ENCODE measurements at places on chromosomes 3 and 15.

DNA sequence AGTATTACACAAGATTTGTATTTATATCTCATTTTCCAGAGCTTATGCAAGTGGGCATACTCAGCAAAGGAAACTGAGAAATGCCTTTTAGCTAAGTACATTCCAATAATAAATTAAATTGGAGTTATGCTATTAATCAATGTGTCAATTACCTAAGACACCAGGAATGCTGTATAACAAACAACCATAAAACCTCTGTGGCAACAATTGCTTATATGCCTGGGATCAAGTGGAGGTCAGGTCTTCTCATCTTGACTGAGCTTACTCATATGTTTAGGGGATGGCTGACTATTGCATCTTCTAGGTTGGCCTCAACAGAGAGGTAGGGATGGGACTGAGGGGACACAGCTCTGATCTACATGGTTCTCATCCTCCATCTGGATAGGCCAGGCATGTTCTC, 30.7 kb downstream of the CD200R1L start:
- DNase-seq = no peak

- DNase-seq = no peak
Observed at GRCh38 chr15:97748576-97748975, 211.9 kb upstream of the ARRDC4 start.

DNA sequence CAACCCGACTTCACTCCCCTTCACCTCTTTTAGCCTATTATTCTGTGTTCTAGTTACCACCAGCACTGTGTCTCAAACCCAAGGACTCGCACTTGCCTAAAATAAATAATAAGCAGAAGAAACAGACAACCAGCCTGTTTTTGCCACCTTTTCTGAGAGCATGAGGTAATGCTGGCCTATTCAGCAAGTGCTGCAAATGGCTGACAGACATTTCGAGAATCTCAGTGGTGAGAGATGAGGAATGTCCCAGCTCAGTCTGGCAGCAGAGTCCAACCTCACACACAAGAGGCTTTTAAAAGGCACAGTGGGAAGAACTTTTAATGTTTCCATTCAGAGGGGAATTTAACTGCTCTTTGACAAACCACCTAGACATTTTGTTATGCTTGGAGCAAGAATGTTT, 143.3 kb upstream of the GMNC start:
- DNase-seq = no peak

GRCh38 chr3:84547207-84547606, 411.6 kb upstream of the CADM2 start:
- no peak for DNase-seq

GRCh38 chr15:80599359-80599758, 95.8 kb upstream of the ABHD17C start:
- no peak for DNase-seq

DNA sequence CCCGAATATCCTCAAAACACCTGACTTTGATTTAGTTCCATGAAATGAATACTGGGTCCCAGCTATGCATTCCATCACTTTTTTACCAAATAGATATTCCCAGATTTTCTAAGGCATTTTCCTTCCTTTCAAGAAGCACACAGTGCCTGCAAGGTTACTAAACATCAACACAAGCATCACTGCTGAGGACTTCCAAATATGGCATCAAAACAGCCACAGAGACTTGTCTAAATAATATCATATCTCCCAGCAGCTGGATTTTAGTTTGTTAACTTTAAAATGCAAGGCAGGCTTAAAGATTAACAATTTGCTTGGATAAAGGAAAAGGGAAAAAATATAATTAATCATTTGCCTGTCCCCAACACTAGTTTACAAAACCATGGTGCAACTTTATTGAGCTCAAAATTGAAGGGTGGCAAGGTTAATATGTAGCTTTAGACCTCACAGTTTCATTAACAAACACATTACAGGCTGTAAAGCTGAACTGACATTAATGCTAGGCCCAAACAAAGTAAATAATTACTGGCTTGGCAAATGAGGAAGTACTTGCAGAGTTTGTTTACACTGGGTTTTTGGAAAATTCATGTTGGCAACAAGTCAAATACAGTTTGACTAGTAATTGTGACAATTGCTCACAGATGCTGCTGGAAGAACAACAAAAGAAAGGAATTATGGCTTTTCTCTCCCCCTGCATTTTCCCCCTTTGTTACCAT, 401.7 kb upstream of the CDIN1 start:
- no peak for DNase-seq

DNA sequence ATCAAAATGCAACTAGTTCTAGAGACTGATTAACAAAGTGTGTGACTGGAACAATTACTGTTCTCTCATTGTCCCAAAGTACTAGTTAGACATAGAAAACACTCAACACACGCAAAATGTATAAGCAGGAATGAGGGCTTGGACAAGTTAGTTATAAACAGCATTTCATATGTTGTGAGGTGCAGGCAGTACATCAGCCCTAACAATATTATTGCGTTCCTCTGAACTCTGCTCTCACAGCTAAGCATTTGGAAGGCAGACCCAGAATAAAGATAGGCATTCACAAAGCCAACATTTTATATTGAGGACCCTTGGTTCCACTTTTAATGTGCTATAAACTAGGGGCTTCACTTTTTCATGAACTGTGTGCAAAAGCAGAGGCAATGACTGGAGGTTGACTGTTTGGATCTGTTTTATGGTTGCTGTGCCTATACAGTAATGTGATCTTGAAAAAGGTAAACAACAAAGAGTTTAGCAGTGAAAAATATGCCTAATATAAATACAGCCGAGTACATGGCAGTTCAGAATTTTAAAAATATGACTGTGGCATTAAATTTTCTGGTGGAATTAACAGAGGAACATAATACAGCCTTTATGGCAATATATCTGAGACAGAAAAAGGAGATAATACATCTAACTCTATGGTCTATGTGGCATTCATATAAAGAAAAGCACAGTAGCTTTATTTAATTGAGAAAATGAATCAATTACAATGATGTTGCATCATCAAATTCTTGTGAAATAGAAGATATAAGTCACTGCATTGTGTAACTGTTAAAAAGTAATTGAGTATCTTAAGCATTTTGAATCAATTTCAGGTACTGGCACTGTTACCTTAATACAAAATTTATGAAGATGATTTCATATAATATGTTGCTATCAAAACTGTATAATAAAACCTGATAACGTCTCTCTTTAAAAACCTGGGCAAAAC, 80.0 kb upstream of the SKOR1 start:
- no peak for DNase-seq

GRCh38 chr3:101779822-101780381, 891 bp downstream of the NXPE3 start:
- DNase-seq = peak; percentile 22

- no peak for DNase-seq
Observed at GRCh38 chr3:141413391-141413790, 45.1 kb downstream of the ZBTB38 start.

DNA sequence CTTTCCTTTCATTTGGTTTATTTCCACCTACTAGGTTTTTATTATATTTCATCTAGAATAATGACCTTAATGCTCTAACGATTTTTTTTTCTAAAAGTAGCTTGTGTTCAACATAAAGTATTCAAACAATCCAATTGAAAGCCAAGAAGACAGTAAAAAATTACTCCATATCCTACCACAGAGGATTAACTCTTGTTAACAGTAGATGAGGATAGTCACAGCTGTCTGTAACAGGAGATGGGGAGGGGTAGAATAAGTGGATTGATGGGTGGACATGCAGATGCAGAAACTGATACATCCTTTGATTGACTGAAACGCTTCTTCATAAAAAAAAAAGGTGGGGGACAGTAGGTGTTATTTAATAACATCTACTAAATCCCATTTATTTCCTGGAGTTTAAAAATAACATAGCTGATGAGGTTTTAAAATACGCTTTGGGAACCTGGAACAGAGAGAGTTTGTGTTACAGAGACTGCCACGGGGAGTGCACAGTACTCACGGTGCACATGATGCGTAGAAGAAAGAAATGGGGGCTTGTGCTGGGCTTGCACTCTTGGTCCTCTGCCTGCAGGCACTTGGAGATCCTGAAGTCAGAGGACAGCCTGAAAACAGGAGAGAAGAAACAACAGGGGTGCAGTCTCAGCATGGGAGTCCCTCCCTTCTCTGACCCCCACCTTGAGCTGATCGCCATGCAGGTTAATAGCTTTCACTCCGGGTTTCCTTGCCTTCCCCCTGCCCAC, 226.7 kb downstream of the THSD4 start:
- DNase-seq = no peak

- DNase-seq = no peak
Observed at GRCh38 chr15:67109141-67110034, 44.0 kb downstream of the SMAD3 start.

- no peak for DNase-seq
Observed at GRCh38 chr3:116259984-116260383, 185.3 kb downstream of the LSAMP start.

- no peak for DNase-seq
Observed at GRCh38 chr3:196336319-196337145, 1.7 kb downstream of the TM4SF19 start.

- DNase-seq = no peak
Observed at GRCh38 chr3:24401811-24402185, 92.9 kb downstream of the THRB start.

DNA sequence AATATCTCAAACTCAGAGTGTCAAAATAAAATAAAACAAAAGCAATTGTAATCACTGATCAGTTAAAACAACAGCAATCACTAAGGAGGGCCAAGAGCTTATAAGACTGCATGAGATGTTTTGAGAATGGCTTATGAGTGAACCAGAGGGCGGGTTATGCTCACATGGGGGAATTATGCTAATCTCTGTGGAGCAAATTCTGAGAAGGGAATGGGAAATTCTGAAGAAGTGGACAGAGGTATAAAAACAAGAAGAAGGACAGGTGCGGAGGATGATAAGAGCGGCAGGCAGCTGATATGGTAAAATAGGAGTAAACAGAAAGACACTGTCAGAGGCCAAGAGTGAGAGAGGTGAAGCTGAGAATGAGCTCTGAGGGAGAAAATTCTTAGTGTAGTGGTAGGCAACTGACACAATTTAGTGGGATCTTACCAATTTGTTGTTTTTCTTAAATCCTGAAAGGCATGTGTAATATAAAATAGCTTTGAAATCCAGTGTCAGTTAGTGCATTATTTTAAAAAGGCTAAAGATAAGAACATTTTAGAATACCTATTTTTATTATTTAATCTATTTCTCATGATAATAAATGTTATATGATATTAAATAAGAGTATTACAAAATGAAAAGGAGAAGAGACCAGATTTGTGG, 133.8 kb downstream of the SPATA16 start:
- no peak for DNase-seq

DNA sequence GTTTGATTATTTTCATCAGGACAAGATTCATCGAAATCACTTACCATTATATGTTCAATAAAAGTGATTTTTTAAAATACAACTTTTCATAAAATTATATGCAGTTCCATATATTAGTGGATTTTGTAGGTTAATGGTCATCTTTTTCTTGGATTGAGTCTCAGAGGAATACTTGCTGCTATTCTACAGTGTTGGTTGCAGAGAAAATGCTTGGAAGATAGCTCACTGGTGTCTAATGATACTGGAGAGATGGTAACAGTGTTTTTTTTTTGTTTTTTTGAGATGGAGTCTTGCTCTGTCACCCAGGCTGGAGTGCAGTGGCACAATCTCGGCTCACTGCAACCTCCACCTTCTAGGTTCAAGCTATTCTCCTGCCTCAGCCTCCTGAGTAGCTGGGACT, 143.3 kb downstream of the TCF12 start:
- no peak for DNase-seq

GRCh38 chr3:46498916-46499519, 1.2 kb downstream of the RTP3 start:
- DNase-seq = no peak

DNA sequence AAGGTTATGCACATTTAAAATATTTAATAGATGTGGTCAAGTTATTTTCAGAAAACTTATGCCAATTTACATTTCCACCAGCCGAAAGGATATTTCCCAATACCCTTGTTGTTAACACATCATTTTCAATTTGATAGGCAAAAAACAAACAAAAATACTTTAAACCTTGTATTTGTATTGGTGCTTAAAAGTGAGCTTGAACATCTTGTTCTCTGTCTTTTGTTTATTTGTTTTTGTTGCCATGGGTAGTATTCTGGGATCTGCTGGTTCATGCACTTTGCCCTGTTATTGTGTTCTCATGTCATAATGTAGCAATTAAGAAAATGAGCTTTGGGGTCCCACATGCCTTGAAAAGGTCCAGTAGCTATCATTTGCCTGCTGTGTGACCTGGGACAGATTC, 191.4 kb downstream of the LRTM1 start:
- DNase-seq = no peak

GRCh38 chr3:153927107-153927506, 194.1 kb upstream of the ARHGEF26 start:
- no peak for DNase-seq

DNA sequence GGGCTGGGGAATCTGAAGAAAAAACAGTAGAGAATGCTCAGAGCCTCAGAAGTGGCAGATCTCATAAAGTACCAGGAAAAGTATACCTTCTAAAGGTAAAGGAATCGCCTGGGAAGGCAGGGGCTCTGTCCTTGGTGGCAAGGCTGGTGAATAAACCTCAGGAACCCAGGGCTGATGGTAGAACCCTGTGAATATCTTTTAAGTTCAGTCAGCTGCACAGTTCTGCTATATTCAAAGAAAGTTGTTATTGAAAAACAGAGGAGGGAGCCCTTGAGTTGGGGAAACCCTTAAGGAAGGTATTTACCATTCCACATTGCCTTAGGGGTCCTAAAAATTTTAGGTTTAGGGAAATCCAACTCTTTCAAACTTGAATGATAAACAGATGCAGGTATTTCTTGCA, 31.2 kb downstream of the ZPLD1 start:
- DNase-seq = no peak

GRCh38 chr3:34248352-34248751, 449.9 kb downstream of the PDCD6IP start:
- no peak for DNase-seq

DNA sequence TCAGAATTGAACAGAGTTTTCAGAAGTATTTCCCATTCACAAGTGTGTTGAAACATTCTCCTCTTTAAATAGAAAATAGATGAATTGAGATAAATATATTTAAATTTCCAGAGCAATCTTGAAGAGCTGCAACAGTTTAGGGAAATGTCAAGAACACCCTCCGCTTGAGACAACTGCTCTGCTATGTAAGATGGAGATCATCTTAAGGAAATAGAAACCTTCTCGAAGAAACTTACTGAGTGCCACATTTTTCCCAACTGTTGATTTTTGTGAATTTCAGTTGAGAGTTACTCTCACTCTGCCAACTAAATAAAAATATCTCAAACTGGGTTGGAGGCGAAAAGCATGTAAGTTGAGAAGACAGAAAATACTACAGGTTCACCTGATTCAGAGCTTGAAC, 78.0 kb downstream of the SUCLG2 start:
- DNase-seq = no peak

- no peak for DNase-seq
Observed at GRCh38 chr3:31421314-31422048, 111.2 kb upstream of the STT3B start.

All from Panc1 (cell line).